ENCODE measurements at places on chromosomes 3 and 15. TPM values are rescaled to one million over a fixed set of nuclear protein-coding genes. Genes with fewer than 3 reads are reported as not detected.

DNA sequence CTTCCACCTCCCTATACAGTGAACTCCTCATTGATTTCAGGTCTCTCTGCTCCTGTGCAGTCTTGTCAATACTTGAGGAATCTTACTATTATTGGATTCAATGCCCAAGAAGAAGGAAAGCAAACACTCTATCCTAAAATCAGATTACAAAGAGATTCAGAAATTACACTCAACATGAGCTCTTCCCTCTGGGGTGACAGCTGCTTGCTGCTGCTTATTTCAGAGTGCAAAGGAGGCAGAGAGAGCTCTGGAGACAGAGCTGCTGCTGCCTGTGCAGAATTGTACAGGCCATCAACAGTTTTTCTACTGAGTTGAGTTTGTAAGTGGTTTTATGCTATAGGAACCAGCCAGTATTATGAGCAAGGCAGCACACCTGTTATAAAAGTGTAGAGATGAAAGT is 7.1 kb downstream of the RYR3 start:
- no peaks in the 10 kb centered on the region for H3K36me3 ChIP-seq
- H3K27ac ChIP-seq = no peak overlapping the region
- no peak overlapping the region for H3K4me3 ChIP-seq
- H3K4me1 ChIP-seq = no peaks in the 10 kb centered on the region
- peaks cover 4% of the 10 kb centered on the region for H3K27me3 ChIP-seq

DNA sequence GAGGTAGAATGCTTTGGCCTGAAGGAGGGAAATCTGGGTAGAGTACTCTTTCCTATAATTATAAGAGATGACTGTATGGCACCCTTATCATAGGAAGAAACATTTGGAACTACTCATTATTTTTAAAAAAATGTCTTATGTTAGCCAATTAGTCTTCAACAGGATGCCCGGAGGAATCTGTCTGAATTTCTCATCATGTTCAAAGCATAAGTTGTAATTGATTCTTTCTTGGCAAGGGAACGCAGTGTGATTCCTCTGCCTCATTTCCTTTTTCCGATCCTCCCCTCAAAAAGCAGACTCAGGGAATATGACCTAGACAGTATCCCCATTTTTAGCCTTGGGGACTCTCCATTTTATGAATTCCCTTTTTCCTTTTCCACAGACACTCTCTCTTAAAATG is 165.1 kb downstream of the IL5RA start:
- no peaks in the 10 kb centered on the region for H3K36me3 ChIP-seq
- no peak overlapping the region for H3K27ac ChIP-seq
- H3K4me1 ChIP-seq = no peaks in the 10 kb centered on the region
- H3K27me3 ChIP-seq = no peaks in the 10 kb centered on the region
- H3K4me3 ChIP-seq = no peak overlapping the region

DNA sequence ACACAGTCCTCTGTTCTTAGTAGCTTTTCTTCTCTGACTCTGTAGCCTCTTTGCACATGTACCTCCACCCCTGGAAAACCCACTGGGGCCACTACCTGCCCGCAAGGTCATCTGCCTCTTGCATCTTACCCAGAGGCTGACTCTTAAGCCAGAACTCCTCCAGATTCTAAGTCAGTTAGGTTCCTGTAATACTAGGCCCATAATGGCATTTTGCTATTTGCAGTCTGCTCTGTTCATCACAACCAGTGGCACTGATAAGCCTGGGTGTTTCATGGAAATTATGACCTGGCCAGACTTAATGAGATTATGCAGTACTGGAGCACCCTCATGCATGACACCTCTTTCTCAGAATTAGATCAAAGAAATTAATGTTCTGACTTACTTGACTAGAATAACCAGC is 31.7 kb upstream of the ATG7 start:
- peaks cover 5% of the 10 kb centered on the region for H3K27me3 ChIP-seq
- no peak overlapping the region for H3K27ac ChIP-seq
- H3K4me3 ChIP-seq = no peak overlapping the region
- DNase-seq = no peak

DNA sequence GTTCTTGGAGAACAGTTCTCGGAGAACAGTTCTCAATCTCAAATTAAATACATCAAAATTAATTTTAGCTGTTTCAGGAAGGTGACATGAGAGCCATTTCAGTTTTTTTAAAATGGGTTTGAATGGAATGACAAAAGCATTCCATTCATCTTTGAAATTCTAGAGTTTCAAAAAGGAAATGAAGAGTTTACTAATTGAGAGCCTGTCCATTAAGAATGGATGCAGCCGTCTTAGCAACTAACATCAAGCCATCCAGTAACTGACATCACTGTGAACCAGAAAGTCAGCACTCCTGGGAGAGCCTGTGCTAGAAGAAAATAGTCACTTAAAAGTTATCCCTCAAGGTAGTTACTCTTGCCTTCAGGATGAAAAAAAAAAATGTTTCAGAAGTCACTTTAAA is 47.0 kb upstream of the FSTL1 start:
- H3K36me3 ChIP-seq = no peaks in the 10 kb centered on the region
- H3K27me3 ChIP-seq = no peaks in the 10 kb centered on the region
- H3K4me1 ChIP-seq = no peaks in the 10 kb centered on the region
- no peak overlapping the region for H3K27ac ChIP-seq

DNA sequence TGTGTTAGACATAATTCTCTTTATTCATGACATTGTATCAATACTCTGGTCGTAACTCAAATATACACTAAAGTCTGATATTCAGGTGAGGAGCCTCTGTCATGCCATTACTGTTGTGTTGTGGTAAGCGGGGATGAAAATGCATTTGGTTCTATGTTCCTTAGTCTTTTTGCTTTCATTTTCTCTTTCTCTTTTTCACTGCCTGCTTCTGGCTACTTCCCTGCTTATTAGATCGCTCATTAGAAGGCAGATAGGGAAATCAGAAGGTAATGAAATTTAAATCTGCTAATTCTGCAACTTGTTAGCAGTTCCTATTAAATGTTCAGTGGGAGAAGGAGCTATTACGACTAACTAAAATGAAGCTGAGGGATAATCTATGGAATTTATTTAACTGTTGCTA is 345.0 kb downstream of the GRM7 start:
- H3K36me3 ChIP-seq = no peaks in the 10 kb centered on the region
- DNase-seq = no peak
- H3K4me1 ChIP-seq = no peaks in the 10 kb centered on the region
- no peak overlapping the region for H3K4me3 ChIP-seq
- no peaks in the 10 kb centered on the region for H3K27me3 ChIP-seq

Gene HTD2
- 8.3 TPM for total RNA-seq

Gene AMT
- total RNA-seq = 0.72 TPM

Gene FRMD5
- total RNA-seq = not detected
